Activated CD8-positive, alpha-beta T cell treated with anti-CD3 and anti-CD28 coated beads, Interleukin-2, amount 10 ng/mL, durations not matched to agents 7 days and 5 days (primary cell): ENCODE measurements at places on chromosomes 11 and 22. TPM values are rescaled to one million over a fixed set of nuclear protein-coding genes. Genes with fewer than 3 reads are reported as not detected.
A peak's percentile ranks its signal among the peaks of the same experiment; 100 is the strongest.

CLCF1 gene
- 0.50 TPM for total RNA-seq

TMEM191B gene
- 0.94 TPM for total RNA-seq

NXPE4 gene
- total RNA-seq: not detected

HORMAD2 gene
- total RNA-seq: not detected

SCGB1A1 gene
- not detected for total RNA-seq

PRR33 gene
- total RNA-seq: 0.08 TPM

MUC6 gene
- total RNA-seq: not detected

KREMEN1 gene
- 0.16 TPM for total RNA-seq

TCN1 gene
- total RNA-seq: not detected

LINC01488 gene
- total RNA-seq: not detected

- DNase-seq: peak; percentile 93
Measured at GRCh38 chr11:118930094-118930712, 4.5 kb upstream of the BCL9L start.

GRCh38 chr11:96647621-96648020 lies 257.8 kb downstream of the JRKL start:
- no peak for DNase-seq

DNA sequence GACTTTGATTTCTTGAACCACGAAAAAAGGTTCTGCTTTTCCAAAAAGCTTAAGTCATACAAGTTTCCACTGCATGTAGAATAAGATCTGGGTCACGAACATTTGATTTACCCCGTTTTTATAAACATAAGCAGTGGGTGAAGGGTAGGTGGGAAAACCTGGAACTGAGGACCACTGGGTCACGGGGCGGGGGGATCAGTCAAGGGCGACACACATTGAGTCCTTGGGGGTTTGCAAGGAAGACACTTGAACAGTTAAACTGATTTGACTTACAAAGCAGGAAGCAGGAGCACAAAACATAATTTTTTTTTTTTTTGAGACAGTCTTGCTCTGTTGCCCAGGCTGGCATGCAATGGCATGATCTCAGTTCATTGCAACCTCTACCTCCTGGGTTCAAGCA lies 10.9 kb downstream of the FADS3 start:
- no peak for DNase-seq

GRCh38 chr11:97893612-97894011 lies 1127.1 kb upstream of the CNTN5 start:
- DNase-seq: no peak

GRCh38 chr11:67640021-67640757 lies 626 bp upstream of the TBX10 start:
- peak; percentile 69 for DNase-seq

- no peak for DNase-seq
Measured at GRCh38 chr11:5737091-5737490, 843 bp downstream of the OR56B1 start.

DNA sequence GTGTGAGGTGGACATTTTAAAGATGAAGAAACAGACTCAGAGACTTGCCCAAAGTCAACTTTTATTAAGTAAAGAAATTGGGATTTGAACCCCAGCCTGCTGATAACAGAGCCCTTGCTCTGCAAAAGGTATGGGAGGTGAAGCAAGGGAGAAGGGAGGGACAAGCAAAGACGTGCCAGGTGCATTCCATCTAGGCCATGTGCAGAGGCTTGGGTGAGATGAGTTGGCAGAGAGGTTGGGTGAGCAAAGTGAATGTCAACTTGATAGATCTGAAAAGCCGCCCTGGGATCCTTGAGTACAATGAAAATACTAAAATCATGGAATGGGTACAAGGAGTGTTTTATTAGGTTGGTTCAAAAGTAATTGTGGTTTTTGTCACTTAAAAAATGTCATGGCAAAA lies 341.3 kb downstream of the CADM1 start:
- DNase-seq: no peak

- no peak for DNase-seq
Measured at GRCh38 chr22:32618441-32619140, 144.0 kb downstream of the FBXO7 start.

- DNase-seq: no peak
Measured at GRCh38 chr11:16223558-16223957, 132.8 kb downstream of the SOX6 start.

- DNase-seq: peak; percentile 82
Measured at GRCh38 chr11:76680518-76681425, 10.2 kb upstream of the LRRC32 start.

DNA sequence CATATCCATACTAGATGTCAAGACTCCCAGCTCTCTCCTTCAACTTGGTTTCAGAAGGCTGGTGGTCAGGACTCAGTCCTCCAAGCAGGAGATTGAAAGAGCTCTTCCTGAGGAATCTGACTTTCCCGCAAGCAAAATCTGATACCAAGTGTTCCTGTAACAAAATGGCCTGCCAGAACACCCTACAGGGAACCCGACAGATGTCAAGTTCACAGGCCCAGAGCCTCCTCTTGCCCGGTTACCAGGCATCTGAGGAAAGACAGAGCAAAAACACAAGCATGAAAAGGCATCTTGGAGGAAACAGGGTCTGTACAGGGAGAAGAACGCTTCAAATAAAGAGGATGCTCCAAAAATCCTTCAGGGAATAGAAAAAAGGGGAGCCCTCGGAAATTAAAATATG lies 8.7 kb upstream of the KCNJ5 start:
- DNase-seq: no peak

DNA sequence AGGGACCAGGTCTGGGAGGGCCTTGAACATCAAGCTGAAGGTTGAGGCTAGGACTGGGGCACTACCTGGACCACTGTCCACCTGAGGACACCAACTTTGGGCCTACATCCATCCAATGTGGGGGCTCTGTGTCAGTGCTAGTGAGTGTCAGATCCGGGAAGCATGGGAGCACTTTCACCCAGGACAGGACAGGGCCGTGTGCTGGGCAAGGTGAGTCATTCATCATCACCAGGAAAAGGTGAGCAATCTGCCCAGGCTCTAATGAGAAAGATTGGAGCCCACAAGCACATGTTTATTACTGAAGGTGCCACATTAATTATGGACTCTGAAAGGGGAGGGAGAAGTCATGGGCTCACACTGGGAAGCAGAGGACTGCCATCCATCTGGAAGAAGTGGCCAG lies 39.7 kb upstream of the DRD2 start:
- DNase-seq: no peak

DNA sequence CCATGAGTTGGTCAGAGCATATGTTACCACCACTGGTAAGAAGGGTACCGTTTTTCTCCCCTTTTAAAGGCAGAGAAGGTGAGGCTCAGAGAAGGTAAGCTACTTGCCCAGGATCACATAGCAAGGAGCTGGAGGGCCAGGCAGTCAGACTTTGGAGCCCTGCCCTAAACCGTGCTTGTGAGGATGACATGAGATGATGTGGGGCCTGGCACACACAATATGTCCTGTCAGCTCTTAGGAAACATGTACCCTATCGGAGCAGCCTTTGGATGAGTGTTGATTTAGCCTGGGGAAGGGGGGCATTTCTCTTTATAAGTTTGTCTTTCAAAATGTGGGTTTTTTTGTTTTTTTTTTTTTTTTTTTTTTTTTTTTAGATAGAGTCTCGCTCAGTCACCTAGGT lies 100.5 kb upstream of the CRYBB3 start:
- no peak for DNase-seq

DNA sequence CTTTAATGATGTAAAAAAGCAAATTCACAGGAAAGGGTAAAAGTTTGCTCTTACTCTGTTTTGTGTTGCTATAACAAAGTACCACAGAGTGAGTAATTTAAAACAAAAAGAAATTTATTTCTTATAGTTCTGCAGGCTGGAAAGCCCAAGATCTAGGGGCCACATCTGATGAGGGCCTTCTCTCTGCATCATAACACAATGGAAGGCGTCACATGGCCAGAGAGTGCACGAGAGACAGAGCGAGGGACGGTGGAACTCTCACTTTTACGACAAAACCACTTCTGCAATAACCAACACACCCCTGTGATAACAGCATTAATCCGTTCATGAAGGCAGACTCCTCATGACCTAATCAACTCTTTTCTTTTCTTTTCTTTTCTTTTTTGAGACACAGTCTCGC lies 31.1 kb downstream of the CD6 start:
- DNase-seq: no peak

GRCh38 chr11:130554241-130555055 lies 106.0 kb downstream of the ADAMTS15 start:
- no peak for DNase-seq

GRCh38 chr11:37509506-37509905 lies 911.5 kb upstream of the RAG2 start:
- DNase-seq: no peak

- no peak for DNase-seq
Measured at GRCh38 chr11:127136438-127136837, 135.9 kb upstream of the KIRREL3 start.

DNA sequence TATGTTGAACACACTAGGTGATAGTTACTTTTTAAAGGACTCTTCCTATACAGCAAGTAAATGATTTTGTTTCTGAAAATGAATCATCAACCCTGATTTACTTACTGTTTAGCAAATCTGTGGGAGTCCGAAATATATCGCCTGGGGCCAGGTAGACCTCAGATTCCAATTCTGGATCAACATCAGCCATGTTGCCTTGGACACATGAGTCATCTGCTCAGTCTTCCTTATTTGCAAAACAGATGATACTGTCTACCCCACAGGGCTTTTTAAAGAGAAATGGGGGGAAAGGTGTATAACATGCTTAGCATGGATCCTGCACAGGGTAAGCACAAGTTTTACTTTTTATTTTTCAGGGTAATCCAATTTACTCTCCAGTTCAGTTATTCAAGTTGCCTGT lies 324.2 kb downstream of the TENM4 start:
- no peak for DNase-seq

DNA sequence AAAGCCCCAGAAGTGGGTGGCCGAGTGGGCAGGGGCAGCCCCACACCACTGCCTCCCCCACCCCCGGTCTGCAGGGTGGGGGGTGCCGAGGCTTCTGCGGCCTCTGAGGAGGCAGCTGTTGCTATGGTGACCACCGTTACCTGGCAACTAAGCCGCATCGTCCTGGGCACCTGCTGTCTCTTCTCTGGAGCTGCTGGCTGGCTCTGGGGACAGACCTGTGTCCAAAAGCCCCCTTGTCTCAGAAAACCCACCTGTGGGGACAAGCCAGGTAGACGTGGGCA lies 79.9 kb upstream of the PRR5 start:
- DNase-seq: peak; percentile 57

- no peak for DNase-seq
Measured at GRCh38 chr22:29971607-29972006, 88.6 kb downstream of the MTMR3 start.

- no peak for DNase-seq
Measured at GRCh38 chr11:33706546-33706945, 5.9 kb upstream of the C11orf91 start.

- no peak for DNase-seq
Measured at GRCh38 chr11:46491661-46492330, 100.2 kb upstream of the CHRM4 start.

GRCh38 chr11:132111838-132112237 lies 741.4 kb downstream of the NTM start:
- no peak for DNase-seq

- DNase-seq: no peak
Measured at GRCh38 chr22:43370036-43370435, 26.9 kb upstream of the SCUBE1 start.

DNA sequence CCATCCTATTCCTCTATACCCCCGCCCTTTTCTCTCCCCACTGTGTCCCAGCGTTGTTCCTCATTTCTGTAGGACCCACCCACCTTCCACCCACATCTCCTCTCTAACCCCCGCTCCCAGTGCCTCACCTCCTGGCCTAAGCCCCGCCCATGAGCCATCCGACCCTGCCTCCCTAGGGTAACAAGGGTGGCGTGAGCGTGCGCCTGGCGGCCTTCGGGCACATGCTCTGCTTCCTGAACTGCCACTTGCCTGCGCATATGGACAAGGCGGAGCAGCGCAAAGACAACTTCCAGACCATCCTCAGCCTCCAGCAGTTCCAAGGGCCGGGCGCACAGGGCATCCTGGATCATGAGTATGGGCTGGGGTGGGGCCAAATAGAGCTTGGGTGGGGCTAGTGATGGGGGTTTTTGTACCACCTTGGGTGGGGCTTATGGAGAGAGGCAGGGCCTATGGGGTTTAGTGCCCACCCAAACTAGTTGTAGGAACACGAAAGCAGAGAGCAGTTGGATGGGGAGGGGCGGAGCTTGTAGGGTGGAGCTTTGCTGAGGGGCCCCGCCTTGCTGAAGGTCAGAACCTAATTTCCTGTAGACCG lies 4.5 kb downstream of the INPP5J start:
- DNase-seq: no peak

GRCh38 chr22:31327806-31328543 lies 18.2 kb downstream of the PATZ1 start:
- no peak for DNase-seq

DNA sequence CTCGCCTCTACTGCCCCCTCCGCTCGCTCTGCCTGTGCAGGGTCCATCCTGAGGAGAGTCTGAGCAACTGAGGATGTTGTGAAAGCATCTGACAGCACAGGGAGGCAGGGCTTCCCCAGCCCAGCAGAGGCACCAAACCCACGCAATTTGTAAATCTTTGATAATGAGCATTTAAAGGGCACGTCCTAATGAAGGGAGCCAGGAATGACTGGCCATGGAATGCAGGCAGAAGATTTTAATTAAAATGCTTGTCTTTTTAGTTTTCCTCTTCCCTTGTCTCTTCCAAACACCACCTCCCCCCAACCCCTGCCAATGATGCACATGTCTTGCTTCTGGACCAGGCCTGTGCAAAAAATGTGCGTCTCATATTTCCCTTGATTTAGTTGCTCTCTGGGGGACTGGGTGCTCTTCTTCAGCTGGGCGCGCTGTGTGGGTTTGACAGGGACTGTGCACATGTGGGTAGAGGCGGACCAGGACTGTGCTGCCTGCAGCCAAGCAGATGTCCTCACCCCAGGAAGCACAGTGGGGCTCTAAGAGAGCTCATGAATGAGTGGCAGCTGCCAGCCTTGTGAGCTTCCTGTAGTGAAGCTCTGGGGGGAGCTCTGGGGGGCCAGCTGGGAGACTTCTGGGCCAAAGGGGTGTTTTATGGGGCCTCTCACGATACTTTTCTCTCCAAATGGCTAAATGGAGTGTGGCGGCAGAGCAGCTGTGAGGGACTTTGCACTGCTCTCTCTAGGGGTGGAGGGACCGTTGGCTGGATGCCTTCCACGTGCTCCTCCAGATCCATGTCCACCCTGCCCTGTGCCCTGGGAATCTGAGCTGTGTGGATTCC lies 273.5 kb downstream of the ST3GAL4 start:
- DNase-seq: no peak

DNA sequence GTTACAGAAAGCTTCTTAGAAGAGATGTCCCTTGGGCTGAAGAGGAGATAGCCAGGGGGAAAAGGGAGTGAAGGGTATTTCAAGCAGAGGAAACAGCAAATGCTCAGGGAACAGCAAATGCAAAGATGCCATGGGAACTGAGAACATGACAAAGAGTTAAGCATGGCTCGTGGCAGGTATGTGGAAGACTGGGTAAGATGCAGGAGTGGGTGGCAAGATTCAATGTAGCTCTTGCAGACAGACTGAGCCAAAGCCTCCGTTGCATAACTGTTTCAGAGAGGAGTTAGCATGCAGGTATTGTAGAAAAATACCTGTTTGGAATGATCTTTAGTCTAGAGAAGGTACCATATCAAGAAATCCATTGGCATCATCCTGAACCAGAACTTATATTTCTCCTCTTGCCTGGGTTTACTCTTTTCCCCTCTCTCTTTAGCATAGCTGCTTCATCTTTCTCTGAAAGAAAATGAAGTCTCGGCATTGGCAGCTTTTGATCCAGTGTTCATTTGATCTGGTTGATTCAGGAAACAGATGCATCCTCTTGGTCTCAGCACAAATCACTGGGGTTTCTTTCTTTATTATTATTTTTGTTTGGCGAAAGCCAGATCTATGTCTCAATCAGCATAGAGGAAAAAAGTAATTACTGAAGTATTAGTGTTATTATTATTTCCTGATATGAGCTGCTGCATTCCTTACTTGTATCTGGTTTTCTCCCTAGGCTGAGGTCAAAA lies 41.7 kb upstream of the NUP160 start:
- no peak for DNase-seq
